GM20000 (cell line): ENCODE measurements at places on chromosomes 5 and 9.
A peak's percentile ranks its signal among the peaks of the same experiment; 100 is the strongest.

GRCh38 chr5:117759849-117760499 is 1185.4 kb upstream of the SEMA6A start:
- DNase-seq: no peak

DNA sequence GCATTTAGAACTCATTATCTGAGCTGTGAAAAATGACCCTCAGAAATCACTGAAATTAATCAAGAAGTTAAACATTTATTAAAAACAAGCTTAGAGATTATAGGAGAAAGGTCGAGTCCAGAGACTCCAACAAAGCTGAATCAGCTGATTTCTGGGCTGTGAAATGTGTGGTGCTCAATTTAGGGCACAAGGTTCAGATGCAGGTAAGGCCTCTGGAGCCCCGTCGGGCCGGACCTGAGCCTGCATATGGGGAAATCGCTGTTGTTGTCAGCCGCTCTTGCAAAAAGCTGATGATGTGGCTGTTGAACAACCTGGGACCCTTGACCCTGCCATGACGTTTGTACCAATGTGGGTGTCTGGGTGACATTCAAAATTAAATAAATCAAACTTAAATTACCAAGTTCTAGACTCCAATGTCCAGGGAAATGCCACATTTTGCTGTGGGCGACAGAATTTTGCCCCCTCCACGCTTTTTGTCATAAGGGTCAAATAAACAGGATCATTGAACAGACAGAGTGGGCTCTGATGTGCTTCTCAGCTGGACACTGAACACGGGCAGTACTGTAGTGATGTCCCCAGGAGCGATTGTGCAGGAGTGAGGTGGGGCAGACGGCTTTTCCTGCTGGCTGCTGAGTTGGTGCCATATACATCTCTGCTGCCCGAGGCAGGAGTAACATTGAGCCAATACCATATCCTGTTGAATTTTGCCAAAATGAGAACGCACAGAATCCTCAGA is 27.2 kb upstream of the FBP1 start:
- no peak for DNase-seq

- no peak for DNase-seq
These were observed 155.1 kb upstream of the RAI14 start for GRCh38 chr5:34501016-34501415.

GRCh38 chr5:160165137-160166068 is 46.2 kb upstream of the PWWP2A start:
- no peak for DNase-seq

GRCh38 chr9:136310273-136311030 is 6.6 kb upstream of the CCDC187 start:
- no peak for DNase-seq

DNA sequence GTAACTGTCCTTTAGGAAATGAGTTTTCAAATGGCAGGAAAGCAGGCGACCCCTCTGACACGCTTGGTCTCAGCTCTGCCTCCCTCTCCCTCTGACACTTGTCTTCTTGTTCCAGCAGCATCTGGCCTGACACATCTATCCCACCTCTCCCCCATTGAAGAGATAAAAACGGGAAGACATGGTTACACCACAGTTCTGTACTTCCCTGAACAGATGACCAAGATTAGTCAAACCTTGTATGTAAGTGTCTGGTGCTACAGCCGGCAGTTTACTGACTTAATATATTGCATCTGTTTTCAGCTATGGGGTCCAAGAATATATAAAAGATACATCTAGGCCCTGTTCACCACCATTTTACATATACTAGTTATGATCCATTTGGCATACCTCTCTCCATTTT is 29.6 kb upstream of the MLLT3 start:
- no peak for DNase-seq

- peak; percentile 84 for DNase-seq
These were observed 19.2 kb upstream of the PITX1 start for GRCh38 chr5:135053278-135053677.

DNA sequence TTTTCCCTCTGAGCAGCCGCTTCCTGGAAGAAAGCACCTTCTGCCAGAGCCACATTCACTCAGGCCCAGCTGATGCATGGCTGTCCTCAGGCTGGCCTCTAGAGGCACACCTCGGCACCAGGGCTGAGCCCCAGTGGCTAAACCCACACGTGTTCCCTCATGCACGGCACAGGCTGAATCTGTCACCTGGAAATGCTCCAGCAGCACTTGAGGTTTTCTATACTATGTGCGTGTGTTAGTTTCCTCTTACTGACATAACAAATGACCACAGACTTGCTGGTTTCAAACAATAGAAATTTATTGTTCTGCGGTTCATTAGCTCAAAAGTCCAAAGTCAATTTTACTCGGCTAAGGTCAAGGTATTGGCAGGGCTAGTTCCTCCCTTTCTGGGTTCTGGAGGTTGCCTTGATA is 141.4 kb downstream of the LRRC70 start:
- peak; percentile 37 for DNase-seq

- no peak for DNase-seq
These were observed 988.0 kb upstream of the SEMA6A start for GRCh38 chr5:117562647-117563046.

- DNase-seq: no peak
These were observed 672.1 kb upstream of the RIOK2 start for GRCh38 chr5:97854871-97855762.

DNA sequence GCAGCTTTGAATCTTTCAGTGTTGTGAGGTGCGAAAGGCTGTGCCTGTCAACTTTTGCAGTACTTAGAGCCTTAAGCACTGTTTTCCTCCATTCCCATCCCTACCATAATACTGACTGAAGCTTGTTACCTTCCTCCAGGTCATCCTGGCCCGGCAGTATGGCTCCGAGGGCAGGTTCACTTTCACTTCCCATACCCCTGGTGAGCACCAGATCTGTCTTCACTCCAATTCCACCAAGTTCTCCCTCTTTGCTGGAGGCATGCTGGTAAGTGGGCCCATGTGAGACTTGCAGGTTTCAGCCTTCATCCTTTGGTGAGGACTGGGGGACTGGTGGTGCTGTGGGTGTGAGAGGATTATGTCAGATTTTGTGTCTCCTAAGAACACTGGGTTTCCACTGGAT is 1.5 kb downstream of the TMED9 start:
- DNase-seq: no peak

DNA sequence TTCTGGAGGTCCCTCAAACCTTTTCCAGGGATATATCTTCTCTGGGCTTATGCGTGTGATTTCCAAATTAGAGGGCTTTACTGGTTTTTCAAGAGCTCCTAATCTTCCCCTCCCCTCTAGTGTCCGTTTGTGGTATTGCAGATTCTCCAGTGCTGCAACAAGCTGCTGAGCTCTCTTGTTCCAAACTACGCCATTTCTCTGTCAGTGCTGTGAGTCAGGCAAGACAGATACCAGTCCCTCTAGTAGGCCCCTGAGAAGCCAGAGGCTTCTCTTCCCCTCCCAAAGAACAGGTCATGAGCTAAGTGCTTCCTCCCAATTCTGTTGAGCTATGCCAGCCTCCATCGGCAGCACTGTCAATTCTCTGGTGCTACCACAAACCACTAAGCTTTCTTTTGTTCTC is 149.5 kb downstream of the FANCC start:
- DNase-seq: peak; percentile 36

DNA sequence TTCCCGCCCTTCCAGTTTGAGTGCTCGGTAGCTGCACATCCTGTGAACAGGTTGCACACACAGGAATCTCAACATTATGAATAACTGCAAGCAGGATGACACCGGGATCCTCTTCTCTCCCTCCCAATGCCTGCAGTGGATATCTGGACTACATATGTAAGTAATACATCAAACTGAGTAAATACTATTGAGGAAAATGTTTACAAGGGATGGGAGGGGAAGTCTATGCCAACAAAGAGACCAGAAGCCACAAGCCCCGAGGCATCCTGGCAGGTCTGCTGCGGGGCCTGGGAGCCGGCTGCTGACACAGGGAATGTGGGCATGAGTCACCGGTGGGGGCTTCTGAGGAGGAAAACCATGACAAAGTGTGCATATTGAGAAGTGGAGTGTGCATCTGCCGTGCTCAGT is 8.6 kb upstream of the ANKRD33B start:
- no peak for DNase-seq

GRCh38 chr5:170365831-170366230 is 23.3 kb downstream of the KCNMB1 start:
- DNase-seq: no peak

DNA sequence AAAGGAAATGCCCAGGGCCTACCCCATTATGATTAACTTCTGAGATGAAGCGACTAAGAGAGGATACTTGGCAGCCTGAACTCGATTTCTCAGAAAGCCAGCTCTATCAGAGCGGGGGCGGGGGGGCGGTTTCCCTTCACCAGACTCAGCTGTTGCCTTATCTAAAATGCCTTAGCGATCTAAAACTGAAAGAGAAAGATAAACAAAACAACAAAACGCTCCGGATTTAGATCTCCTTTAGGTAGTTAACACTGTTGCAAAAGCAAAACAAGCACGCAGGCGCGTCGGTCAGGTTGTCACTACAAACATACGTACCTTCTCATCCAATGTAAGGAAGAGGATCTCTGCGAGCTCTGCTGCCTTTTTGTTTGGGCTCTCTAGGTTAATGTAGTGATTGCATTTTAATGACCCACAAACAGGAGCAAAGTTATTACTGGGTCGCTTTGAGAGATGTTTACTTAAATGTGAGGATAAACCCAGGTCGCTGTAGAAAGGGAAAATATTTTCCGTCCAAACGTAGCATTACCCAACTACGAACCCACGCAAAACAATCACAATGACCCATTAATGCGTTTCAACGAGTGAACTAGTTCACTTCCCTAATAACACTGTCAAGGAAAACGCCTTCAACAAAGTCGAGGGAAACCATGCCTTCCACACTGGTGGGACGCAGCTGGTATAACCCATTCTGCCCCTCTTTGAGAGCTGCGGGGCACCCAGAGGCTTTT is 982 bp downstream of the EPB41L4A start:
- DNase-seq: peak; percentile 60

DNA sequence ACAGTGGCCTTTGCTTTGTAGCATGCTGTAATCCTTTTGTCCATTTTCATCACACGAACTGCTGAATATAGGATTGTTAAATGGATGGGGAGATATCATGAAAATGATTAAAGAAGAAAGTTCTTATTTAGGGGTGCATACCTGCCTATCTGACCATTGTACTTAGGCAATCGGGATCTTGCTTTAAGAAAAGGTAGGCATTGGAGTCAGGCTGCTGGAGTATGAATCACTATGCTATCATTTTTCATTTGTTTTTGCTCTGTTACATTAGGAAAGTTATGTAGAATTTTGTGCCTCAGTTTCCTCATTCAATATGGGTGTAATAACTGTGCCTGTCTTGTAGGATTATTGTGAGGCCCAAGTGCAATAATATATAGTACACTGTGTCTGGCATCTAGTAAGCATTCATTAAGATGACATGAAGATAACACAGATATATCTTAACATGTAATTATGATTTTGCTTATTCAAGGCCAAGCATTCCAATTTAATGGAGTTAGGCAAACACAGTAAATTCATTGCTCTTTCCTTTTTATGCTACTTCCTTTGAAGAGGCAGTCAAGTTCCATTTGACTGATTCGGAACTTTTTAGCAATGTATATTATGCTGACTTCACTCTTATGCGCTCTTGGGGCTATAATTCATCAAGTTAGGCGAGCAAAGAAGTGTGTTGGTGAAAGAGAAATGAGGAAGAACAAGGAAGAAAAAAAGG is 109.9 kb upstream of the CDKN2B start:
- no peak for DNase-seq

DNA sequence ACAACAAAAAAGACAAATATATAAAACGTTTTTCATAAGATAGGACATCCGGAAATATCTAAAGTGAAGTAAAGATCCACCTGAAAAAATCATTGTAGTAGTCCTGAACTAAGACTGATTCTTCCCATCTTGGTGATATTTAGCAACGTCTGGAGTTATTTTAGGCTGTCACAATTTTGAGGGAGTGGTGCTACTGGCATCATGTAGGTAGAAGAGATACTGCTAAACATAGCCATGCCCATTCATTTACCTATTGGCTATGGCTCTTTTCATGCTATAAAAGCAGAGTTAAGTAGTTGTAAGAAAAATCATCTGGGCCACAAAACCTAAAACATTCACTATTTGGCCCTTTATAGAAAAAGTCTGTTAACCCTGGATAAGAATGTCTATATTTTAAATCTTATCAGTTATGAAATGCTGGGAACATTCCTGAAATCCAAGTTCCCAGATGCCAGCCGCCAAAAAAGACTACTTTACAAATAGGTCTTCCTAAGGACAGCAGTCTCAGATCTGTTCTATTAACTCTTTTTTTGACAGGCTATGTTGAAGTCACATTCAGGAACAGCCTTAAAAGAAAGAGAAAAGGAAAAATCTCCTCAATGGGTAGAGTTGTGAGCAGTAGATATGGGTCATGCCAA is 27.0 kb downstream of the RAPGEF6 start:
- no peak for DNase-seq

GRCh38 chr5:943918-944620 is 51.4 kb downstream of the TRIP13 start:
- no peak for DNase-seq

DNA sequence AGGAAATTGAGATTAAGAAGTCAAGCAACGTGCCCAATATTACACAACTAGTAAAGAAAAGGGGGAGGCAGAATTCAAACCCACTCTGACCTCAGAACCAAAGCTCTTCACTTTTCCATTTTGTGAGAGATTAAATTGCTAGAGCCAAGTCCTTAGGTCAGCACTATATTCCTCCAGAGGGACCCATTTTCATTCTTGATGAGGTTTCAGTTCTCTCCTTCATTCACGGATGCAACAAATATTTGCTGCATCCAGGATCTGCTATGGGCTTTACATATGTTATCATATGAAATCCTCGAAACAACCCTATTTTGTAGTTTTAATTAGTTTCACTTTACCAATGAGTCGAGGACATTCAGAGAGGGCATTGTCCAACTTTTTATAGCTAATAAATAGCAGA is 239.2 kb downstream of the EFNA5 start:
- no peak for DNase-seq
